ENCODE measurements at places on chromosomes 2 and 18.

- no peak overlapping the region for H3K27ac ChIP-seq
- no peaks in the 10 kb centered on the region for H3K27me3 ChIP-seq
- DNase-seq, result no peak
These were observed 98.6 kb downstream of the GALNT1 start for GRCh38 chr18:35680139-35680551.

DNA sequence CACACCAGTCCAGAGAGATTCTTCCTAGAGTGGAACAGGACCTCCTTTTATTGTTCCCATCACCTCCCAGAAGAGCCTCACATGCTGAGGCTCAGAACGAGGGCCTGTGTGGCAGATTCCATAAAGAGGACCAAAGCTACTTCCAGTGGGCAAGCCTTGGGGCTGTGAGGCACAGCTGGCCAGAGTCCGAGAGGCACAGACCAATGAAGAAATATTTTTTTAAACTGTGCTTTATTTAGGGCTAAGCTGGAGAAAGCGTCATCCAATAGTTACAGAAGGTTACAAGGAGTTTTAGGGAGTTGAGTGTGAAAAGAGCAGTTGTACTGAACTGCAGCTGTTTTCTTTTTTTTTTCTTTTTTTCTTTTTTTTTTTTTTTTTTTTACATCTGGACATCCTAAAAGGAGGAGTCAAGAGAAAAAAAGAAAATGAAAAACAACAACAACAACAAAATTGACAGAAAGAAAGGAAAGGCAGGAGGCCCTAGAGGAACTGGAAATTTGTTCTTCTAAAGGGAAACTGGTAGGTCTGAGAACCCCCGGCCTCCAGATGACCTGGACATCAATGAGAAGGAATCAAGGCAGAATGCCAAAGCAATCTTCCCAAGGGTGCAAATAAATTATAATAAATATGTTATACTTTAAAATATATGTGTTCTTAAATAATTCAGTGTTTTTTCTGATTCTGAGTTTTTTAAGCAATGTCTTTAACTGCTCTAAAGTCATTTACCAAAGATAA lies 322.6 kb downstream of the CELF4 start:
- H3K4me1 ChIP-seq, result no peaks in the 10 kb centered on the region
- H3K4me3 ChIP-seq, result no peak overlapping the region
- no peaks in the 10 kb centered on the region for H3K36me3 ChIP-seq
- H3K27ac ChIP-seq, result no peak overlapping the region

DNA sequence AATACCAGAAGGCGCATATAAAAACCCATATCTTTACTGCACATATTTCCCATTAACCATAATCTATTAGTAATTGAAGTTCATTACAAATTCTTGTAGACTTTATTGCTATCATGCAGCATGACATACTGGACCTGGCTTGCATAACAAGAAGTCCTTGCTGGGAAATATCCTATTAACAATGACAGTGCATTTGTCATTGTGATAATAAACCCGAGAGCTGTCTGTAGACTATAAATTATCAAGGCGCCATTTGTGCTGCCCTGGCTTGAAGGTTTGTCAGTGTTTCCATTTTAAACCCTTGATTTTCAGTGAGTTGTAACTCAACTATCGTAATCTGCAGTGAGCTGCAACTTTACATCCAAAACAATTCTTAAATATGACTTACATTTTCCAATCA lies 59.0 kb downstream of the HNMT start:
- no peak overlapping the region for H3K27ac ChIP-seq
- no peaks in the 10 kb centered on the region for H3K36me3 ChIP-seq
- H3K27me3 ChIP-seq, result no peaks in the 10 kb centered on the region
- peak; percentile 2 for DNase-seq

GRCh38 chr2:11343650-11344341 lies 640 bp downstream of the ROCK2 start:
- no peaks in the 10 kb centered on the region for H3K27me3 ChIP-seq
- H3K4me1 ChIP-seq, result peaks cover 36% of the 10 kb centered on the region
- DNase-seq, result peak; percentile 55
- H3K36me3 ChIP-seq, result no peaks in the 10 kb centered on the region
- H3K27ac ChIP-seq, result peak overlapping the region; percentile 95

DNA sequence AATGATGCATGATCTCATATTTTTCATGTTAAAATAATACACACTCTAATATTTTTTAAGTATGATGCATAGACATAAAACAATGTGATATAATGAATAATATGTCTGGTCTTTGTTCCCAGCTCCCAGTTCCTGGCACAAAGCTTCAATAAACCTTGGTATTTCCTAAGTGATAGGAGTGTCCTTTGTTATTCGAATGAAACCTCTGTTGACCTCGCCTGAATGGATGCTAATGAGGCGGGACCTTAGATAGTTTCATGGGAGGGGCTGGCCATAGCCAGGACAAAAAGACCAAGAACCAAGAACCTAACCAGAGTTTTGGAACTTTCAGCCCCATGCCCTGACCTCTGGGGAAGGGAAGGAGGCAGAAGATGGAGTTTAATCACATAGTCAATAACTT lies 257.7 kb upstream of the COPS8 start:
- no peaks in the 10 kb centered on the region for H3K4me1 ChIP-seq
- no peak overlapping the region for H3K4me3 ChIP-seq
- H3K27ac ChIP-seq, result no peak overlapping the region
- no peak for DNase-seq
- no peaks in the 10 kb centered on the region for H3K36me3 ChIP-seq
- peaks cover 4% of the 10 kb centered on the region for H3K27me3 ChIP-seq
